Urinary bladder (tissue), 4 donors: ENCODE measurements at places on chromosomes 6 and 20. TPM values are rescaled to one million over a fixed set of nuclear protein-coding genes. Genes with fewer than 3 reads are reported as not detected.

Gene KLHDC3
- 90.4 TPM for polyA plus RNA-seq

Gene SMIM13
- 7.5 TPM for polyA plus RNA-seq

Gene CLDN20
- 0.06 TPM for polyA plus RNA-seq

Gene SMLR1
- polyA plus RNA-seq = not detected

Gene LIN28B
- polyA plus RNA-seq = not detected

Gene SLC4A11
- polyA plus RNA-seq = 1.8 TPM

Gene CYP21A2
- 2.3 TPM for polyA plus RNA-seq

DNA sequence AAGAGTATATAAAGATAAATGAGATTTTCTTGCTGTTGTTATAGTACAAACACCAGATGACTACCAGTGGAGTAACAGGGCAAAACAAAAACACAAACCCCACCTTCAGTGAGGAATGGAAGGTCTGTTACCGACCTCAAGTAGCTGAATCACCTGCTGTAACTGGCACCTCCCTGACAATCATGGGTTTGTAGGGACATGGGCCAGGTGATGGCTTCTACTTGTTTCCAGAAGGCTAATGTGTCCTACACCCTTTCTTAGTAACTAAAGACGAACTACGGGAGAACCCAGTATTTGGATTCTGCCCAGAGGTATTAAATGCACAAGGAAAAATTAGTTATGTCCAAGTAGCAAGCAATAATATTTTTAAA, 26.8 kb downstream of the SNX5 start:
- no peak for DNase-seq

- DNase-seq = no peak
These were observed 359.2 kb downstream of the PREX1 start for GRCh38 chr20:48468571-48468970.

DNA sequence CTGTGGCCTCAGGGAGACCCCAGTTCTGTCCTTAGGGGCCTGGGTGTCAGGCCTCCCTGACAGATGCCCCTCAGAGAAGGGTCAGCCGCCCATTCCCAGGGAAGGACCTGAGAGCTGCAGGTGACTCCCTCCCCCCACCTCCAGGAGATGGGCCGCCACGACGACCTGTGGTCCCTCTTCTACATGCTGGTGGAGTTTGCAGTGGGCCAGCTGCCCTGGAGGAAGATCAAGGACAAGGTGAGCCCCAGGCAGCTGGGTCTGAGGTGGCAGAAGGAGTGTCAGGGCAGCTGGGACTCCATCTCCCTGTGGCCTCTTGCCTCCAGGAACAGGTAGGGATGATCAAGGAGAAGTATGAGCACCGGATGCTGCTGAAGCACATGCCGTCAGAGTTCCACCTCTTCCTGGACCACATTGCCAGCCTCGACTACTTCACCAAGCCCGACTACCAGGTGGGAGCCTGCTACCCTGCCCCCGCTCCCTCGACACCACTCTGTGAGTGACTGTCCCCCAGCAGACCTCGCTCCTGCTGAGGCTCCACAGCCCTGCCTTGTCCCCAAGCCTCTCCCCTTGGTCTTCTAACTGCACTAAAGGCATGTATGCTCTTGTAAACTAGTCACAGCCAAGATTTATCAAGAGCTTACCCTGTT, 12.2 kb downstream of the TTBK1 start:
- no peak for DNase-seq

- no peak for DNase-seq
These were observed 79.6 kb downstream of the RSPH3 start for GRCh38 chr6:158920311-158920905.

DNA sequence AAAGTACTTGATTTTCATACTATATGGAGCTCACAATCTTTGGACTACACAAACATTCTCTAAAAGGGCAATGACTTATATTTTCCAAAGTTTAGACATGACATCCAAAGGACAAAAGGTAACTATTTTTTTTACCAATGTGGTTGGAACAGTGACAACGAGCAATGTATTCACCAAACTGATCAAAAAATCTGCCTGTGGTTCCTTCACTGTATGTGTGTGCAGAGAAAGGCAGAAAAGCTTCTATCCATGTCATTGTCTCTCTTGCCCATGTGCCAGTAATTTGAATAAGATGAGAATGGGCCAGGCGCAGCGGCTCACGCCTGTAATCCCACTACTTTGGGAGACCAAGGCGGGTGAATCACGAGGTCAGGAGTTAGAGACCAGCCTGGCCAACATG, 25.5 kb downstream of the MCUR1 start:
- no peak for DNase-seq

DNA sequence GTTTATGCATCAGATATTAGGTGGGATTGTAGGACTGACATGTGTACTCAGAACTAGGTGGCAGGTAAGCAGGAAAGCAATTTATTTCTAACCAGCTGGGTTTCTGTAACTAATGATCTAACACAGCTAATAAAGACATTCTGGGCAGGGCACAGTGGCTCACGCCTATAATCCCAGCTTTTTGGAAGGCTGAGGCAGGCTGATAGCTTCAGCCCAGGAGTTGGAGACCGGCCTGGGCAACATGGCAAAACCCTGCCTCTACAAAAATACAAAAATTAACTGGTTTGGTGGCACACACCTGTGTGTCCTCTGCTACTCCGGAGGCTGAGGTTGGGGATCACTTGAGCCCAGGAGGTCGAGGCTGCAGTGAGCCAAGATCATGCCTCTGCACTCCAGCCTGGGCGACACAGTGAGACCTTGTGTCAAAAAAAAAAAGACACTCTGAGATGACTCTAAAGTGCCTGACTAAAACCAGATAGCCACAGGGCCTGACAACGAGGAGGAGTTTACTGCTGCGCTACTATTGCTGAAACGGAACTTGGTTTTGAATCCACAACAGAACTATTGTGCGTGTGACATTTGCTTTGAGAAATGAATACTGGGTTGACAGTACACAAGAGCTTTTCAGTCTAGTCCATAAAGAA, 29.2 kb upstream of the CEP85L start:
- no peak for DNase-seq

DNA sequence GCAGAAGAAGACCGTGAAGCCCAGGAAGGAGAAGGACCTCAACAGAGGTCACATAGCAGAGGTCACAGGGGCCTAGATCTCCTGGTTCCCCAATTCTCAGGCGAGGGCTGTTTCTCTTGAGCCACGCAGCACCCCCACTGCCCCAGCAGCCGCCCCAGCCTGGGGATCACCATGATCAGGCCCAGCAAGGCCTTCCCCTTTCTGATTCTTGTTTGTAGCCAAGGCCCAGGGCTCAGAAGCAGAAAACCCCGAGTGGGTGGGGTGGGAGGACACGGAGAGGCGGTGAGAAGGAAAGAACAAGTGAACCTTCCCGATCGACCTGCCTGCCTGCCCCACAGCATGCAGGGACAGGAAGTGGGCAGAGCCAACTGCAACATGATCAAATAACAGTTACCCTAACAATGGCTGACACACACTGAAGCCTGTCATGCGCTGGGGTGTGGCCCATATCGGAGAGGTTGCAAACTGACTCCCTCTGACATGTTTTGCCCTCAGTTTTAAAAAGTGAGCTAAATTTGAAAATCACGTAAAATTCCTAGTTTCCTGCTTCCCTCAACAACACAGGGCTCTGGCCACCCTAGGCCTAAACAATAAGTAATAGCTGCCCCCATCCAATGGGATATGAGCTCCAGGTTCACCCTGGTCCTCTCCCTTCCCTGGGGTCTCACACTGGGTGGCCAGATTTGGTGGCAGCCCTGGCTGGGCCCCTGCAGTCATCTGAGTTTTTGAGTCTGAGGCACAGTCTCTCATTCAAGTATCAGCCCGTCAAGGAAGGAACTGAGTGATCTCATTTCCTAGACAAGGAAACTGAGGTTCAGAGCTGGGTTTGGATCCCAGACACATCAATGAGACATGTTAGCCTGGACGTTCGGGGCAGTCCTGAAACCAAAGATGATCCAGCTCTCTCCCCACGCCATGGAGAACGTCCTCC, 6.5 kb downstream of the PEDS1 start:
- no peak for DNase-seq

- DNase-seq = no peak
These were observed 25.7 kb upstream of the POU3F2 start for GRCh38 chr6:98808541-98809210.
